ENCODE measurements at places on chromosomes 7 and 10. TPM values are rescaled to one million over a fixed set of nuclear protein-coding genes. Genes with fewer than 3 reads are reported as not detected.

The EIF5AL1 gene
- 0.53 TPM for total RNA-seq

GRCh38 chr7:27930910-27931476 is 191.0 kb downstream of the TAX1BP1 start:
- DNase-seq = no peak

- no peak for DNase-seq
Observed at GRCh38 chr7:8922726-8923125, 489.3 kb downstream of the NXPH1 start.

DNA sequence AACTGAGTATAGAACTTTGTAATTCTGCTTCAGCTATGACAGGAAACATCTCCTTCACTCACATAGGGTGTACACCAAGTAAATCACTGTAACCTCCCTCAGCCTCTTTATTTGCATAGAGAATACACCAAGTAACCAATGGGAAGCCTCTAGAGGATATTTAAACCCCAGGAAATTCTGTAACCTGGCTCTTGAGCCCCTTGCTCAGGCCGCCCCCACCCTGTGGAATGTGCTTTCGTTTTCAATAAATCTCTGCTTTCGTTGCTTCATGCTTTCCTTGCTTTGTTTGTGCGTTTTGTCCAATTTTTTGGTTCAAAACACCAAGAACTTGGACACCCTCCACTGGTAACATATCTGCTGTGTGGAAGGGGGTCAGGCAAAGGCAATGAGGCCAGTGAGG is 60.2 kb downstream of the CLRN3 start:
- DNase-seq = no peak

DNA sequence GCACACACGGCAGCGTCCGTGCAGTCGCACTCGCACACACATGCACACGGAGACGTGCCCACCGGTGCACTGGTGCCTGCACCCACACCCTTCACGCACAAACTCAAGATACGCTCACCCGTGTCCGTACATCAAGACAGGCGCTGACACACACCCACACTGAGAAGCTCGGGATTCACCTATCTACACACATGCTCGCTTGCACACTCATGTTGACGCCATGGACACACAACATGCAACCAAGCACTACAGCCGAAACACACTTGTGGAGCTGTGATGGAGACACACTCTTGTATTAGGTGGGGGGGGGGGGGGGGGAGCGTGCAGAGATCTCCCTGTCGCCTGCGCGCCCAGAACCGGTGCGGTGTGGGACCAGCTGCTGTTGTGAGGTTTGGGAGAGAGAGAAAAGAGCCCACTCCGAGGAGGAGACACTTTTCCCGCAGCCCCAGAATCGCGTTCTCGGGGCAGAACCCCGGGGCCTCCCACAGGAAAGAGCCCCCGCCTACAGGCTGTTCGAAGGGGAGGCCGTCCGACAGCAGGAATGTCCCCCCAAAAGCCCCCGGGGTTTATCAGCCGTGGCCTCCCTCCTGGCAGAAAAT is 605 bp upstream of the NFKB2 start:
- no peak for DNase-seq

The PGAM2 gene
- total RNA-seq = not detected

GRCh38 chr7:11206177-11206899 is 232.7 kb downstream of the PHF14 start:
- DNase-seq = no peak

DNA sequence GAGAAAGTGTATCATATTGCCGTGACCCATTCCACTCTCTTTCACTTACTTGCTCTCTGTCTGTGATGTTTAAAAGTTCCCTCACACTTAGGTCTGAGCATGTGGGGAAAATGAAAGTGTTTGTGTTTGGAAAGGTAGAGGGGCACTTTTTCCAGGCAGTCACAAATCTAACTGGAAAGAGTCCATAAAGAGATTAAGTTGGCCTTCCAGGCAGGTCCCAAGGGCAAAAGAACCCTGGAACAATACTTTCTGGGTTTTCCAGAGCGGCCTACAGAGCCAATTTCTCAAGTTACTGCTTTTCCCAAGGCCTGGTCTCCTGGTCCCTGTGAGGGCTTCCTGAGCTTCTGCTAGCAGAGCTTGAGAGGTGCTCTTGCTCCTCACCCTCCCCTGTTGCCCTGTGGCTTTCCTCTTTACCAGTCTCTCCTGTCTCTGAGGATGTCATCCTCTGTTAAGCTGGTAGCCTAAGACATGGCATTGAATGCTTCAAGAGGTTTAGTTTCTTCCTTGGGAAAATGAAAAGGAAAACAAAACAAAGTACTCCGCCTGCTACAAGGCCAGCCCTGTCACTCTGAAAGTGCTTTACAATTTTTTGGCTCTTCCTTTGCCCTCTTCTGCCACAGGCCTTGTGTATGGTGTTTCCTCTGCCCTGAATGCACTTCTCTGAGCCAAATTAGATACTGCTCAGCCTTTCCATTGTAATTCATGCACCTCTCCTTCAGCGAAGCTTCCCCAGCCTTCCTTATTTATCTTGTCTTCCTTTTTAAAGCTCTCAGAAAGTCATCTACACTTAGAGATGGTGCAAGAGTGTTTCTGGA is 20.1 kb downstream of the TES start:
- DNase-seq = no peak

DNA sequence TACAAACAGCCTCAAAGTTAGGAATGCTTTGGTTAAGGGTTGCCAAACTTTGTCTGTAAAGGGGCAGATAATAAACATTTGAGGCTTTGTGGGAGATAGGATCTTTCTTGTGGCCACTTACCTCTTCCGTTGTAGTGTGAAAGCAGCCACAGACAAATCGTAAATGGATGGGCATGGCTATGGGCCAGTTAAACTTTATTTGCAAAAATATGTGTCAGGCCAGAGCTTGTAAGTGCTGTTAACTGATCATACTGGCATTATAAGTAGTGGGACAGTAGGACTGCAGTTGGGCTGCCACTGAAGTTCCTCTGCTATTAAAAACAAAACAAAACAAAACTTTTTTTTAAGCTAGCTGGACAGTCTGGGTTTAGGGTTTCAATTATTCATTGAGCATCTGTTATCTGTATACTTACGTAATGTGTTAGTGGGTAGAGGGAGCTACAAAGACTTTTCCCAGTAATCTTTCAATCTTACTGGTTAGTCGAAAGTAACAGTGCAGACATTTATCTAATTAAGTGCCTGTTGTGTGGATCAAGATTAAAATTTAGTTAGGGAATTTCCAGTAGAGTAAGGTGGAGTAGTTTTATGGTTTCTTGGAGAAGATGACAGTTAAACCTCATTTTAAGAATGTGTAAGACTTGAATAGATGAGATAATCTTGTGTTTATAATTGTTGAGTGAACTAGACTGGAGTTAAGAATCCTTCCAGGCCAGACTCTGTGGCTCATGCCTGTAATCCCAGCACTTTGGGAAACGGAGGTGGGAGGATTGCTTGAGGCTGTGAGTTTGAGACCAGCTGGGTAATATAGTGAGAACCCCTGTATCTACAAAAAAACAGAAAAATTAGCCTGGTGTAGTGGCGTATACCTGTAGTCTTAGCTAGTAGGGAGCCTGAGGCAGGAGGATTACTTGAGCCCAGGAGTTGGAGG is 100.1 kb downstream of the BTRC start:
- DNase-seq = no peak

All from glomerular endothelial cell (primary cell).